ENCODE measurements at places on chromosomes 5 and 9.

DNA sequence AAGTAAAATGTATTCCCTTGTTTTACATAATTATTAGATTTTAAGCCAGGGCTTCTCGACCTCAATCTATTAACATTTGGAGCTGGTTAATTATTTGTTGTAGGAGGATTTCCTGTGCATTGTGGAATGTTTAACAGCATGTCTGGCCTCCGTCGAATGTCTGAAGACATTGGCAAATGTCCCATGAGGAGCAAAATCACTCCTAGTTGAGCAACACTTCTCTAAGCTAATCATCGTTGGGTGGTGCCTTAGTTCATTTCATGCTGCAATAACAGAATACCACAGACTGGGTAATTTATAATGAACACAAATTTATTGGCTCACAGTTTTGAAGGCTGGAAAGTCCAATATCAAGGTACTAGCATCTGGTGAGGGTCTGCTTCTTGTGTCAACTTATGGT is 13.4 kb upstream of the VPS13A start:
- DNase-seq = no peak

DNA sequence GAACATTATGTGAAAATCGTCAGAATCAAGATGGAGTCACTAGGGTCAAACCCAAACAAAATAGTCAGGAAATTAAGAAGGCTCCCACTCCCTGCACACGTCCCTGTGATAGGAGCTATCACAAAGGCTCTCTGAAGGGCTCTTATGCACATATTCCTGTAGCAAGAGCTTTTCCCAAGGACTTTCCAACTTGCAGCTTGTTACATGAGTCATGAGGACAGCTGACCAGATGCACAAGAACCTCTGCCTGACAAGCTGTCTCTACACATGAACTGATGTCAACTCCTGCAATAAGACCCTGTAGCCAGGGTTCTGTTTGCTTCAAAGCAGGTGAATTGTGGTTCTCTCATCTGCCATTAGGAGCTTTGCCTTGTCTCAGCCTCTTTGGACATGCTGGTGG is 122.4 kb downstream of the OLFM1 start:
- DNase-seq = no peak

DNA sequence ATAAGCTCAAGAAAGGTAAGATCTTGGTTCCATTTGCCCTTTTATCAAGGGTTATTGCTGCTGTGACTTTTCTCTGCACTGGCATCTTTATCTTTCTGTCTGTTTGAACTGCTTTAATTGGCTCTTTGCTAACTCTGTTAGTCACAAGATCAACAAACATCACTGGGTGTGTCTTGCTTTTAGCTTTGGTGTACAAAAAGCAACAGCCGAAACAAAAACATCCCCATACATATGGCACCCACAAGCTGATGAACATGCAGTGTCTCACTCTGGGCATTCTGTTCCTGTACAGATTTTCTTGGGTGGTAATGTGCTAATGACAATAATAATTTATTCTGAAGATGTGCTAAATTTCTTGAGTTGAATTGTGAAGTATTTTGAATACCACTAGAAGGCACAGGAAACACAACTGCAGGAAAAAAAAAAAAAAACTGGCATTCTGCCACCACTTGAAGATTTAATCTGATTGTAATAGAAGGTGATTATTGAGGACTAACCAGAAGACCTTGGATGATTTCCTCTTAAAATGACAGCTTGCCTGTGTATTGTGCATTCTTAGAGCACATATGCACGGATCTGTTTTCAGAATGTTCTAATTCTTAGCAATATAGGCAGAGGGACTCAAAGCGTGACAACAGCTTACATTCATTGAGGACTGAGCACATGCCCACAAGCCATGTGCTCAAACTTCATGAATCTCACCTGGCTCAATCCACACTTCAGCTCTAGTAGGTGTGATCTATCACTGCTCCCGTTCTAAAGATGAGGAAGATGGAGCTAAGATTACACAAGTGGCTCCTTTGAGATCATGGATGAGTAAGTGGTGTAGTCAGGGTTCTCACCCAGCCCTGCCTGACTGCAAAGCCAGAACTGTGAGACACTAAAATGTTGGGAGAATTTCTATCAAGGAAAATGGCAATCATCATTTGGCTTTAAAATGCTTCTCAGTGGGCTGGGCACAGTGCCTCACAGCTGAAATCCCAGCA is 96.4 kb downstream of the EBF1 start:
- no peak for DNase-seq

DNA sequence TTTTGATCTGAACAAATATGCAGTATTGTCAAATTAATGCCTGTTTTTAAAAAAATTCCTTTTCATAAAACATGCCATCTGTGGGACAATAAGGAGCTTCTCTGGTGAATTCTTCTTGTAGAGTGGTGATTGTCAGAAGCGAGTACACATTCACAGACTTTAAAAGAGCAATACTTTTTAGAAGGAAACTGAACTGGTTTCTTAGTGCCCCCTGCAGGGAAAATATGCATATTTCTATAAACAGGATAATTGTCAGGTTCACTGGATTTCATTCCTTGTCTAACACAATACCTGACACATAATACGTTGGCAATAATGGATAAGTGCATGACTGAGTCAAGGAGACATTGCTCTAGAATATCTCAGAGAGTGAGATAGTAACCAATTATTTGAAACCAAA is 133.7 kb downstream of the KIF4B start:
- no peak for DNase-seq

DNA sequence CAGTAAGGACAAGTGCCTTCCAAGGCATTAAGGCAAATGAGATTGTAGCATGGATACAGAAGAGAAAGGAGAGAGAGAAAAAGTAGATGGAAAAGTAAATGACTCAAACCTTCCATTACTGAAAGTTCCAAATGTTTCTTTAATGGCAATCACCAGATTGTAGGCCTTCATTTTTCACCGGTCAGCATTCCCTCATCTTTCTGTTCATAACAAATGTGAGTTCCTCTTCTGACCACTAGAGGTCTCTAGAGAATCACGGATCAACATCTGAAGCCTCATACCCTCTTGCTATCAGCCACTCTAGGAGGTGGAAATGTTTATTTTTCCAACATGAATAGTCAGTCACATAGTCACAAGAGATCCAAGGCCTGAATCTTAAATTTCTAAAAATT is 73.6 kb upstream of the RPS23 start:
- no peak for DNase-seq
